ENCODE measurements at places on chromosomes 12 and 14.

DNA sequence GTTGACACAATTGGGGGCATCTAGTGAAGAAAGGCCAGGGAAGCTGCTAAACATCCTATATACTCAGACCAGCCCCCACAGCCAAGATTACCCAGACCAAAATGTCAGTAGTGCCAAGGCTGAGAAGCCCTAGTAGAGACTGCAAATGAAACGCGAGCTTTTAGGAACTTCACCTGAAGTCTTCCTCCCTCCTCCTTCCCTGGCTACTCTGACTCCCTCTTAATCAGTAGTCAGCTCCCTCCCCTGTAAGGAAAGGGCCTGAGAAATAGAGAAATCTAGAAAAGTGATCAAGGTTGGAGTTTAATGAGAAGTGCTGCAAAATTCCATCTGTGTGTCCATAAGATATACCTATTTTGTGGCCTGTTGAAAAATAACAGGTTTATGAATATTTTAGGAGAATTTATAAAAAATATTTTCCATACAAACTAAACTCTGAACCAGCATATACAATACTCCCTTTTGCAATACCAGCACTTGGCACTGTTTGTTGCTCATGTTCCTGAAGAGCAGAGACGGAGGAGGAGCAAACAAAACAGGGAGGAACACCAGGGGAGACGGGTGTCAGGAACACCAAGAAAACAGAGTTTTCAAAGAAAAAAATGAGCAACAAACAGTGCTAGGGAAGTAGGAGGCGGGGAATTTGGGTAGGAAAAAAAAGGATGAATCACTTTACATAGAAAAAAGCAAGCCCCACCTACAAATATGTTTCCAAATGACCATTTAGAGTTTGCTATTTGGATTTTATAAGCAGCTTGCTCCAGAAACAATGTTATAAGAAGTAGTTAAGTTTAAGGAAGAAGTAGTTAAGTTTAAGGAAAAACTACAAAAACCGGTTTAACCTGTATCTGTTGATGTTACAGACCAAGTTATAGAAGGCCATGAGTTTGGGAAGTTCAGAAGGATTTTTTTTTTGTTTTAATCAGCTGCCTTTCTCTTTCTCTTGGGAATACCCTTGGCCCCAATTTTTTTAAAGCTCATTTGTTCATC lies 282.1 kb upstream of the GRIP1 start:
- no peak for DNase-seq

DNA sequence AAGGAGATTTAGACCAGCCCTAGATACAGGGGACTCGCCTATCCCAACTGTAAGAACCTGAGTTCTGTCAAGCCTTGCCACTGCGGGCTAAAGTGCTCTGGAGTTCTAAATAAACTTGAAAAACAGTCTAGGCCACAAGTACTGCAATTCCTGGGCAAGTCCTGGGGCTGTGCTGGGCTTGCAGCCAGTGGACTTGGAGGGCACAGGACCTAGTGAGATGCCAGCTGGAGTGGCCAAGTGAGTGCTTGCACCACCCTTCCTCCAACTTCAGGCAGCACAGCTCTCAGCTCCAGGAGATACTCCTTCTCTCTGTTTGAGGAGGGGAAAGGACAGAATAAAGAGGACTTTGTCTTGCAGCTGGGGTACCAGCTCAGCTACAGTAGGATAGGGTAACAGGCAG lies 307.6 kb upstream of the FBXO33 start:
- DNase-seq: peak; percentile 62

GRCh38 chr14:23640524-23641141 lies 4.5 kb downstream of the DHRS2 start:
- DNase-seq: no peak

GRCh38 chr12:27906127-27906500 lies 66.4 kb downstream of the PTHLH start:
- no peak for DNase-seq

DNA sequence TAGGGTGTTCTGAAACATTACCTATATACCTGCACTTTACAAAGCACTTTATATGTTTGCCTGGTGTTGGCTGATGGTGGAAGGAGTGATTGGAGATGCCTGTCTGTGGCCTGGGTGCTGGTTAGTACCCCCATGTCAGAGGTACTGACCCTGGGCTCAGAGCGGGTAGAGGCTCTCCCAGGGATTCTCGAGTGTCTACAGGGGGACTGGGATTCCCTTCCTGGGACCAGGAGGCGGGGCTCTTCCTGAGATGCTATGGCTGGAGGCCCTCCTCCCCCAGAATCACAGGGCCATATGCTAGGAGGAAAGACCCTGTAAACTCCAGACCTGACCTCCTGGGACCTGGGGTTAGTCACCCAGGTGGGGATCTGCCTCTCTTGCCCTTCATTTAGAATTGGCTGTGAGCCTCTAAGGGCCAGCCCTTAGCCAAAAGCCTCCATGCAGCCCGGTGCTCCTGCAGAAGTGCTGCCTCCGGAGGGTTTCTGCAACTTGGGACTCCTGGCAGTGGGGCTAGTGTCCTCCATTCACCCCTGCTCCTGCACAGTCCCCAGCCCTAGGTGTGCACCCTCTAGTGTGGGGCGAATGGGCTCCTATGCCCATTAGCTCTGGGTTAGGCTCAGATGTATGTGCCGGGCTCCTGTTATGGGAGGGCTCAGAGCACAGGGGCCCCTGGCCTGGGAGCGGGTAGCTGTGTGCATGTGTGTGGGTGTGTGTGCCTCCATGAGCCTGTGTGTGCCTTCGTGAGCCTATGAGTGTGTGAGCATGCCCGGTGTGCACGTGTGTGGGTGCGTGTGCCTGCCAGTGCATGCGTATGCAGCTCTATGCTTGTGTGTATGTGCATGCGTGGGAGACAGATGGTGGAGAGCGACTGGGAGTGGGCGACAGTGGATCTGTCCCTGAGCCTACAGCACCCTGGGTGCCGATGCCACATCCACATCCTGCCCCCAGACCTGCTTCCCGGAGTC lies 36.6 kb downstream of the RTL1 start:
- DNase-seq: no peak

GRCh38 chr14:101506926-101507835 lies 54.1 kb upstream of the DIO3 start:
- peak; percentile 23 for DNase-seq

DNA sequence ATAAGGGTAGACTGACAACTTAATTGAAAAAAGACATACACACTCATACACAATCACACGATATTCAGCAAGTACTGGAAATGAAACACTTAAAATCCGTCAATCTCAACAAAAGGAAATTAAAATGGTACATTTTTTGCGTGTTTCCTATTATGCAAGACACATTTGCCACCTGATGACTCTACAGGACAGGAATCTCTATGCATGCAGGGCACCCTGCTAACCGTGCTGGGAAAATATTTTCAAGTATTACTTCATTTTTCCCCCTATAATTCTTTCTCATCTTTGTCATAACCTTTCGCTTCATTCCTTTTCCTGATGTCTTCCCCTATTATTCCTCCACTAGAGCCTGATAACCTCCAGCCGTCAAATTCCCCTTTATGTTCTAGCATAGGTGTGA lies 150.2 kb downstream of the TMEM132D start:
- no peak for DNase-seq

- DNase-seq: peak; percentile 18
Measured at GRCh38 chr14:69298131-69299071, 38.4 kb downstream of the GALNT16 start.

DNA sequence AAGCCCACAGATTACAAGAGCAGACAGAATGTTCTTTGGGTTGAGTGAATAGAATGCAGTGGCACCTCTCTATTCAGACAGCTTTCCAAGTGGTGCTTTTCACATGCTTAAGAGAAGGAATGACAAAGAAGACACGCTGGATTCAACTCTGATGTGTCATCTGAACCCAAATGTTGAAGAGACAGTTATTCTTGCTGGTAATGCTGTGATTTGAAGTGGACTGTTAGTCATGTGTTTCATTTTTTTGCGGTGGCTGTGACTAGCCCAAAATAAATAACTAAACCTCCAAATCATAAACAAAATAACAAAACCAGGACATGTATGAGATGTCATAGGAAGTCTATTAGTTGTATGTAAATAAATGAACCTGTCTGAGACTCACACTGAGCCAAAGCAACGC lies 391.8 kb upstream of the PRICKLE1 start:
- no peak for DNase-seq

DNA sequence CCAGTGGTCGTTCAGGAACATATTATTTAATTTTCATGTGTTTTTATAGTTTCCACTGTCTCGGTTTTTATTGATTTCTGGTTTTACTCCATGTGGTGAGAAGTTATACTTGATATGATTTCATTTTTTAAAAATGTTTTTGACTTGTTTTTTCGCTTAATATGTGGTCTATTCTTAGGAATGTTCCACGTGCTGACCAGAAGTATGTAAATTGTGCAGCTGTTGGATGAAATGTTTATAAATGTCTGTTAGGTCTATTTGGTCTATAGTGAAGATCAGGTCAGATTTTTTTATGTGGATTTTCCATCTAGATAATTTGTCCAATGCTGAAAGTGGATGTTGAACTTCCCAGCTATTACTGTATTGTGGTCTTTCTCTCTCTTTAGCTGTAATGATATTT lies 433.8 kb upstream of the MIS18BP1 start:
- DNase-seq: no peak

- no peak for DNase-seq
Measured at GRCh38 chr12:124352839-124353238, 57.9 kb downstream of the RFLNA start.

DNA sequence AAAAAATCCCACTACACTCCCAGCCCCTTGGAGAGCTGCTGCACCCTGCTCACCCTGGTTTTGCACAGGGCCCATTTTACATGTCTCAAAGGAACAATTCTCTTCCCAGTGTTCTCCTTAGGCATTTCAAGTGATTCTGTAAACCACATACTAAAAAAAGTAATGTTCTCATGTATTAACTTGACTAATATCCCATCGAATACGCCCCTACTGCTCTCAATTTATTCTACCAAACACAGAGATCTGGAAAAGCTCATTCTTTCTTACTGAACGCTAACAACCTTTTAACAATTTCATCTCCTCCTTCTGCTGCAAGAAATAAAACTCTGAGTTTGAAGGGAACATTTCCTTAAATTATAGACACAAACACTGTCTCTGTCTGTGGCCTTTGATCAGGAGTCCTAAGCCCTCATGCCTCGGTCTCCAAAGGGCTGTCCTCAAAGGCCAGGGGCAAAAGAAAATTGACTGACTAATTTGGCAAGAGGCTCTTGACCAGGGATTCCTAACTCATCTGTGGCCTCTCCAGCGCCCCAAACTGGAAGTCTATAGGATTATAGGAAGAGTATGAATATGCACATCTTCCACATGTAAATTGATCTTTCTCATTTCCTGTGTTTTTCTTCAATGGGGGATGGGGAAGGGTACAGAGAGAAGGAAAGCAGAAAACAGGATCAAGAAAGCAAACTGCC lies 17.1 kb upstream of the TSPAN11 start:
- DNase-seq: no peak

DNA sequence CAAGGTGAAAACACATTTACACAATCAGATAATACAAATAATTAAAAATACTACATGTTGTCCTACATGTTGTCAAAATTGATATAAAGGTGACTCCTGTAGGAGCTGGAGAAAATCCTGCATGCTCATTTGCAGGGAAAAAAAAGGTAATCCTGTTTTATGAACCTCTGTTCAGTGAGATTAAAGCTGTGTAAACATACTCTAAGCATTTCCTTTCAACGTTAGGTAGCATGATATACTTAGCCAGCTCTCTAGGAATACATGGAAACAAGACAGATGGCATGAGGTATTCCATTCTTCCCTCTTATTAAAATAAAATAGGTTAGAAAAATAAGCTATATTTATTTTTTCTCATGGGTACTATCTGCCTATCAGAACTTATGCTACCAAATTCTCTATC lies 635.7 kb upstream of the FLRT2 start:
- DNase-seq: no peak

- no peak for DNase-seq
Measured at GRCh38 chr14:102020058-102020971, 55.9 kb downstream of the DYNC1H1 start.

GRCh38 chr14:95946867-95947266 lies 70.2 kb downstream of the TUNAR start:
- no peak for DNase-seq

DNA sequence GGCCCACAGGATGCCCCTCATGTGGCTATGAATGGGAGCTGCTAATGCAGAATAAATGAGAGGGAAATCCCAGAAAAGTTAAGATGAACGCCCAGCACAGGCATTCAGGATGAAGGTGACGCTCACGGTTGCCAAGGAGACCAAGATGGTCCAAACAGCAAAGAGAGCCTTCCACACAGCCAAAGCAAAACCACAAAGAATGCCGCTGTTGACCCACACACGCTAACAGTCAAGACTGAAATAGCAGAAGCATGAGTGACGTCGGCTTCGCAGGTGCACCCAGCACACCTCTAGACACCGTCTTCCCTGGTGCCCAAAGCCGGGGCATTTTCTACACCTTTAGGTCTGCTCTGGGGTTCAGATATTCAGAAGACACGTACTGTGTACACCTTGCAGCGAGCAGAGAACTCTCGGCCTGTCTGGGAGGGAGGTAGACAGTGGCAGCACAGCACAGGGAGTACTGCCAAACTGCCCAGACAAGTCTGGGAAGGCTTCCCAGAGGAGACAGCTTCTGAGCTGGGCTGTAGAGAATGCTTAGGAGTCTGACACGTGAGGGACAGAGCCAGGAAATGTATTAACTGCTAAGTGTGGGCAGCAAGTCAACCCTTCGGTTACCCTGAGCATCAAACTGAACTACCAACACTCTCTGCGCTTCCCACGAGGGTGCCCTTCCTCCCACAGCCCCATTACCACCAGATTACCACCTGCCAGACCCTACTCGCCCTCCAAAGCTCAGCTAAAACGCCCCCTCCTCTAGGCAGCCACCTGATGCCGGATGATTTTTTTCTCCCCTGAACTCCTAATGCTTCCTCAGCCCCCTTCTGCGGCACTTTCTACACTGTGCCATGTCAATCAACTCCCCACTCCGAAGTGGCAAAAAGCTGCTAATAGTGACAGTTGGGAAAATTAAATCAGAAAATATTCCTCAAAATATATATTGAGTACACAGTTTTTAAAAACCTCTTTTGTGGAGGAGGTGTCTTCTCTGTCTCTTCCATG lies 50.1 kb downstream of the CCDC88C start:
- no peak for DNase-seq

DNA sequence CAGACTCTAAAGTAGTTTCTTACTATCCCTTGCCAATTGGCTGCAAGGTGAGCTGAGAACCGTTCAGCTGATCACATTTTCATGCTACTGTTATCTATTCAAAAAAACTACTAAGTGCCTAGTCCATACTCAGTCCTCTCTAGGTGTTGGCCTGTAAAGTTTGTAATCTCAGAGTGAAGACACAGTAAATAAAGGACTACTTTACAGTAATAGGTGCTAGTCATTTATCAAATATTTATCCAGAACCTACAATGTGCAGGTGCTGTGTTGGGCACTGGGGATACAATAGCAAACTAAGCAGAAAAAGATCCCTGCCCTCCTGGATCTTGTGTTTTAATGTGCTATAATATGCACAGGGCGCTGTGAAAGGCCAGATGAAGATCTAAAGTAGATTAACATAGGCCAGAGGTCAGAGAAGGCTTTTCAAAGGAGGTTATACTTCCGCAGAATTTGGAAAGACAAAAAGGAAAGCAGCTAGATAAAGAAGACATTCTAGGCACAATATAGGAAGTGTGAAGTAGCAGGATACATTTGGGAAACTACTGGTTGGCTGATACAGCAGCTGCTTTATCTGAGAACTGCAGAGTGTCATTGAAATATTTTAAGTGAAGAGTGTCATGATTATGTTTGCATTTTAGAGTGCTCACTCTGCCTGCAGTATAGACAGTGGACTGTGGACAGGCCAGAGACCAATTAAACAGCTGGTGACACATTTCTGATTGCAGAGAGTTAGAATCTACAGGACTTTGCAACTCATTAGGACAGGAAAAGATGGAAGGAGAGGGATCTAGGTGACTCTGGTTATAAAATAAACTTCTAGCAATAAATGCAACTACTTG lies 8.0 kb upstream of the ACTR10 start:
- DNase-seq: no peak

Data from hypothalamus (tissue), 51 donors.